ENCODE measurements at places on chromosomes 4 and X. TPM values are rescaled to one million over a fixed set of nuclear protein-coding genes. Genes with fewer than 3 reads are reported as not detected.

DNA sequence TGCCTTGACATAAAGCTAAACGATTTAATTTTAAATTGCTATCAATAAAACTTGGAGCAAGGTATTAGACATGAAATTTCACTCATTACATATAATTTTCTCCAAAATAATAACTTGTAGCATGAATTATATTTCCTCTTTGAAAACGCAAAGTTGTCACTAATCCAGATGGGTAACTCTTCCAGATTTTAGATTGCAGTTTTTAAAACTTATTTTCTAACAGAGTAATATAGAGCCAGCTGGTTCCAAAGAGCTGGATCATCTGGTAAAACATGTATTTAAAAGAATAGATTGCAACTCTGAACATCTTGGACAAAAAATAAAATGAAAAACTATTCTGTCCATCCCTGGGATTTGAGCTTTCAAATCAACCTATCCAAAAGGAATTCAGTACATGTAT, 238.2 kb upstream of the INTU start:
- H3K27ac ChIP-seq: no peak overlapping the region
- no peak for DNase-seq
- no peaks in the 10 kb centered on the region for H3K27me3 ChIP-seq
- H3K4me3 ChIP-seq: no peak overlapping the region
- no peaks in the 10 kb centered on the region for H3K36me3 ChIP-seq
- no peaks in the 10 kb centered on the region for H3K4me1 ChIP-seq

GRCh38 chr4:26075583-26075982, 161.6 kb downstream of the SMIM20 start:
- DNase-seq: peak; percentile 71
- H3K27me3 ChIP-seq: peaks cover 2% of the 10 kb centered on the region
- H3K4me1 ChIP-seq: peaks cover 56% of the 10 kb centered on the region
- H3K4me3 ChIP-seq: no peak overlapping the region

GRCh38 chrX:102652031-102652688, 877 bp downstream of the GPRASP1 start:
- no peaks in the 10 kb centered on the region for H3K36me3 ChIP-seq
- H3K4me3 ChIP-seq: peak overlapping the region; percentile 26
- no peak overlapping the region for H3K27ac ChIP-seq
- no peaks in the 10 kb centered on the region for H3K27me3 ChIP-seq

- no peak for DNase-seq
- H3K36me3 ChIP-seq: no peaks in the 10 kb centered on the region
- H3K4me1 ChIP-seq: no peaks in the 10 kb centered on the region
- H3K27ac ChIP-seq: no peak overlapping the region
- H3K27me3 ChIP-seq: peaks cover 3% of the 10 kb centered on the region
- H3K4me3 ChIP-seq: no peak overlapping the region
These were observed 28.9 kb downstream of the MAOB start for GRCh38 chrX:43853225-43853828.

PDE6B gene
- 3.7 TPM for polyA plus RNA-seq

SSX4B gene
- polyA plus RNA-seq: not detected

TRO gene
- not detected for polyA plus RNA-seq

DNA sequence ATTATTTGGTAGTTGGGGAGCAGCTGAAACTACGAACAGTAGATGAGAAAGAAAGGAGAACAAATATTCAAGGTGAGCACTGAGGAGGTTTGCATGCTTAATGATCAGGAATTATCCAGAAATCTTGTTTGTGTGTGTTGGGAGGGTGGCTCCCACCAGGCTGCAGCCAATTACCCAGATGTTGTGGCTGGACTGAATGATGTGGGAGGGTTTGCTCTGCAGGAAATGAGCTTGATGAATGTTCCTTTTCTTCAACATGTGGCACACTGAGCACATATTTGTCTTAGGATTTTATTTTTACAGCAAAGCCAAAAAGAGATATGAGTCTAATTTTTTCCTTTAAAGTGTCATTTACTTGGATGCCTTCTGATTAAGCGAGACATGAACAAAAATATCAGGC, 48.3 kb upstream of the AMOT start:
- no peak overlapping the region for H3K27ac ChIP-seq
- no peak for DNase-seq
- H3K27me3 ChIP-seq: no peaks in the 10 kb centered on the region

- H3K36me3 ChIP-seq: no peaks in the 10 kb centered on the region
- H3K4me3 ChIP-seq: no peak overlapping the region
- no peaks in the 10 kb centered on the region for H3K27me3 ChIP-seq
- H3K4me1 ChIP-seq: no peaks in the 10 kb centered on the region
- no peak overlapping the region for H3K27ac ChIP-seq
- no peak for DNase-seq
These were observed 23.7 kb downstream of the FAT1 start for GRCh38 chr4:186699881-186700397.

DNA sequence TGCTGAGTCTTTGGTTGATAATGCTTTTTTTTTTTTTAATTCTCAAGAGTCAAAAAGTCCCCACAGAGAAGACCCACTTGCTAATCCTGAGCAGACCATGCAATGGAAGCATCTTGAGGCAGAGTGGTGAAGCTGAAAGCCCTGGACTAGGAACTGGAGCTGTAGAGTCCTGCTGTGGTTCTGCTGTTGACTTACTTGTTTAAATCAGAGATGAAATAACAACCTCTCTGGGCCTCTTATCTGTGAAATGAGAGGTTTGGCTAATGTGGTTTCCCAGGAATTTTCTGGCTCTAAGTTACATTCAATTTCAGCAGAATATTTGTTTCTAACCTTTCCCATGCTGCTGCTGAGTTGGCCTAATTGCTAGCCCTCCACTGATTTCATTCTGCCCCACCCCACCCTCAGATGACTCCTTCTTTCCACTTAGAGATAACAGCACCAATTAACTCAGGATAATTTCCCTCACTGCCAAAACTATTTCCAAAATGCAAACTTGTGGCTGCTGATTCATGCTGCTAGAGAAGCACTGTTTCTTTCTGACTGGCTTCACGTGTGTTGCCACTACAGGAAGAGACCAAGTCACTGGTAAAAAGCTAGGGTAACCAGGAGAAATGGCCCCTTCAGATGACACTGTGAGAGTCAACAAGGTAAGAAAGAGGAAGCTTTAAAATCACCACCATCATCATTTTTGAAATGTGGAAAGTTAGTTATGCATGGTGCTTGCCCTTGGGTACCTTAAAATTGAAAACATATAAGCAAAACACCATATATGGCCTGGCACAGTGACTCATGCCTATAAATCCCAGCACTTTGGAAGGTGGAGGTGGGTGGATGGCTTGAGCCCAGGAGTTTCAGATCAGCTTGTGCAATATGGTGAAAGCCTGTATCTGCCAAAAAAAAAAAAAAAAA, 326.4 kb downstream of the DCHS2 start:
- H3K27me3 ChIP-seq: no peaks in the 10 kb centered on the region
- no peaks in the 10 kb centered on the region for H3K36me3 ChIP-seq
- DNase-seq: no peak
- H3K4me3 ChIP-seq: no peak overlapping the region
- H3K27ac ChIP-seq: no peak overlapping the region
- H3K4me1 ChIP-seq: no peaks in the 10 kb centered on the region
